Hippocampal formation (tissue), 2 donors: ENCODE measurements at places on chromosomes 16 and 17.
A peak's percentile ranks its signal among the peaks of the same experiment; 100 is the strongest.

- DNase-seq = no peak
These were observed 18.2 kb downstream of the PGS1 start for GRCh38 chr17:78396441-78397337.

- no peak for DNase-seq
These were observed 15.1 kb upstream of the BAHCC1 start for GRCh38 chr17:81380131-81380530.

- no peak for DNase-seq
These were observed 165.3 kb downstream of the MRTFB start for GRCh38 chr16:14236401-14236800.

GRCh38 chr17:68455901-68456338 lies 1.4 kb downstream of the WIPI1 start:
- DNase-seq = no peak

GRCh38 chr16:57892447-57893096 lies 78.4 kb downstream of the CNGB1 start:
- DNase-seq = no peak

DNA sequence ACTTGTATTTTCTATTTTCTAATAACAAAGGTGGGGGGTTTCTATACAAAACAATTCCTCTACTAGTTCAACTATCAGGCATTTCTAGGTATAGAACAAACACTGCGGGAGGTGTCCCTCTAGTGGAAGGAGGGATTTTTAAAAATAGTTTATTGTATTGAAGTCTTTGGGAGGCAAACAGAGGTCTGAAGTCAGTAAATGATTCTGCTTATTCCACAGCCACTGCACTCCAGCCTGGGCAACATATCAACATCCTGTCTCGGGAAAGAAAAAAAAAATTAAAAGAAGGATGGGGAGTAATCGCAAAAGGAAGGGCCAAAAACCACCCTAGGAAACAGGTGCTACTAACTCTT lies 648 bp upstream of the ERCC4 start:
- peak; percentile 47 for DNase-seq

DNA sequence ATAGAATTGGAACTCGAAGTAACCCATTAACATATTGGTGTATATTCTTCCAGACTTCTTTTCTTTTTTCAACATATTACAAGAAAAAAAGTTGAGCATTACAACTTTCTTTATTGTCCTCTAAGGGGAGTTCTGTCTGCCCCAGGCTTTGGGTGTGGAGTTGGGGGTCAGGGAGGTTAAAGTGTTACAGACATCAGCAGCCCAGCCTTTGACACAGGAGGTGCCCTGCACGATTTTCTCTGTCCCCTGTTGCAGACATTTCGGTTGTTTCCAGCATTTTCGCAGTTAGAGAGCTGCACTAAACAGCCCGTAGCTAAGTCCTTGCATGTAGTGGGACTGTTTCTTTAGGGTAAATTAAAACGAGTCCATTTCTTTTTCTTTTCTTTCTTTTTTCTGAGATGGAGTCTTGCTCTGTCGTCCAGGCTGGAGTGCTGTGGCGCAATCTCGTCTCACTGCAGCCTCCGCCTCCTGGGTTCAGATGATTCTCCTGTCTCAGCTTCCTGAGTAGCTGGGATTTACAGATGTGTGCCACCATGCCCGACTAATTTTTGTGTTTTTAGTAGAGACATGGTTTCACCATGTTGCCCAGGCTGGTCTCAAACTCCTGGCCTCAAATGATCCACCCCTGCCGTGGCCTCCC lies 13.4 kb upstream of the ADCY7 start:
- DNase-seq = no peak

GRCh38 chr17:63075969-63076368 lies 109.9 kb downstream of the TANC2 start:
- no peak for DNase-seq

DNA sequence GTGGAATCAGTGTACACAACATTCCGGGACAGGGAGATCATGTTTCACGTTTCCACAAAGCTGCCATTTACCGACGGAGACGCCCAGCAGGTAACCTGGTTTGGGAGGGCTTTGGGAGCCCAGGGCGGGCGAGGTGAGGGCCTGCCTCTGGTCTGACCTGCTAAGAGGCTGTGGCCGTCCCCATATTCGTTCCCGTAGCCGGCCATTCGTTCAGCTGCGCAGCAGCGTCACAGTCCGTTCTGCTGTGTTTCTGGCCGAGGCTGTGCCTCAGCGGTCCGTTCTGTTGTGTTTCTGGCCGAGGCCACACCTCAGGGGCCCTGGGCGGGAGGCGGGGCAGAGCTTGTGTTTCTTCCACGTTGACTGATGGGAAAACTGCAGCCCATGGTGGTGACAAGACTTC lies 68.0 kb downstream of the OR1D5 start:
- no peak for DNase-seq

- DNase-seq = no peak
These were observed 27.7 kb downstream of the METRNL start for GRCh38 chr17:83106913-83107655.

DNA sequence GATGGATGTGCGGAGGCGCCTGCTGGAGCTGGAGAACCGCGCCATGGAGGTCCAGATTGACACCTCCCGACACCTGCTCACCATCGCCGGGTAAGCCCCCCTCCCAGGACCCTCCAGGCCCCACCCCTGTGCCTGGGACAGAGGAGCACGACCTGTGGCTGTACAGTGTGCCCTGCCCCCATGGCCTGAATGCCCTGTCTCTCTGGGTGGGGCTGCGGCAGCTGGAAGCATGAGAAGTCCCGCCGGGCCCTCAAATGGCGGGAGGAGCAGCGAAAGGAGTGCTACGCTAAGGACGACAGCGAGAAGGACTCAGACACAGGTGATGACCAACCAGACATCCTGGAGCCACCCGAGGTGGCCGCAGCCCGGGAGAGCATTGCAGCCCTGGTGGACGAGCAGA lies 11.2 kb downstream of the BTBD17 start:
- no peak for DNase-seq

- no peak for DNase-seq
These were observed 6.2 kb downstream of the GINS2 start for GRCh38 chr16:85682516-85682915.

- peak; percentile 52 for DNase-seq
These were observed 428 bp upstream of the ANTKMT start for GRCh38 chr16:720447-720989.

DNA sequence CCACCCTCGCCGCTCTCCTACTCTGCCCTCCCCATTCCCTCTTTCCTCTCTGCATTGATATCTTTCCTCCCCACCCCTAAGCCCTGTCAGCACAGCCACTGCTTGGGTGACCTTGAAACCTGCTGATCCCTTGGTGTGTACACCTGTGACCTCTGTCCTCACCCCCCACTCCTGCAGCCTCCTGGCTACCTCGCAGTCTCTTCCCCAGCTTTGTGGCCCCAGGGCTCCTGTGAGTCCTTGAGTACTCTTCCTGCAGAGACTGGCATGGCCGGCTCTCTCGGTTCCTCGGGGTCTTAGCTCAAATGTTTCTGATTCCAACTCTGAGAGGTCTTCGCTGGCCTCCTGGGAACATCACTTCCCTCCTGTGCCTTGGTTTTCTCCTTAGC lies 31.7 kb downstream of the ADCY7 start:
- DNase-seq = no peak

- no peak for DNase-seq
These were observed 109.1 kb downstream of the MSI2 start for GRCh38 chr17:57365420-57365819.

- no peak for DNase-seq
These were observed 363.9 kb upstream of the TNRC6C start for GRCh38 chr17:77594416-77595209.

GRCh38 chr16:674968-675883 lies at the start of gene RHBDL1:
Gene RHBDL1 (plus strand): TSS chr16:675671. CDS start chr16:675791, 120 bp downstream.
- peak; percentile 28 for DNase-seq

DNA sequence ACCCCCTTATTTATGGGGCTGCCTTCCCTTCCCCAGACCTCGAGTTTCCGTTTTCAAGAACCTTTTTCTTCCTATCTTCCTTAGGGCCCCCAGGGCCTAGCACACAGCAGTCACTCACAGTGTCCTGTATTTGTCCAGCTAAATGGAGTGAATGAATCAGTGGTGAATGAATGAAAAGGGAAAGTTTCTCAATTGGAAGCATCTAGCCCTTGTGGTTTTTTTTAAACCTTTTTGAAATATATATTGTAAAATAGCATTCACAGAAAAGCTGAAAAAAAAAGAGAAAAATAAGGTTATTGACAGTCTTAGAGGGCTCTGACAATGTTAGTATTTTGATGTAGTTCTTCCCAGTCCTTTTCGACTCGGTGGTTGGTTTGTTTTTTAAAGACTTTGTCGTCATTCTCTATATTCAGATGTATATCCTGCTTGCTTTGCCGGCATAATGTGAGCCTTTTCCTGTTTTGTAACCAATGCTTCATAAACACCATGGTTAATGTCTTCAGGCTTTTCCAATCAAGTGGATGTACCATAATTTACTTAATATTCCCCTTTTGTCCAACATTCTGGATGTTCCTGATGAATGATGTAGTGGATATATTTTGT lies 45.3 kb downstream of the RAI1 start:
- DNase-seq = no peak

- DNase-seq = no peak
These were observed 18.9 kb downstream of the C16orf86 start for GRCh38 chr16:67685388-67686112.

DNA sequence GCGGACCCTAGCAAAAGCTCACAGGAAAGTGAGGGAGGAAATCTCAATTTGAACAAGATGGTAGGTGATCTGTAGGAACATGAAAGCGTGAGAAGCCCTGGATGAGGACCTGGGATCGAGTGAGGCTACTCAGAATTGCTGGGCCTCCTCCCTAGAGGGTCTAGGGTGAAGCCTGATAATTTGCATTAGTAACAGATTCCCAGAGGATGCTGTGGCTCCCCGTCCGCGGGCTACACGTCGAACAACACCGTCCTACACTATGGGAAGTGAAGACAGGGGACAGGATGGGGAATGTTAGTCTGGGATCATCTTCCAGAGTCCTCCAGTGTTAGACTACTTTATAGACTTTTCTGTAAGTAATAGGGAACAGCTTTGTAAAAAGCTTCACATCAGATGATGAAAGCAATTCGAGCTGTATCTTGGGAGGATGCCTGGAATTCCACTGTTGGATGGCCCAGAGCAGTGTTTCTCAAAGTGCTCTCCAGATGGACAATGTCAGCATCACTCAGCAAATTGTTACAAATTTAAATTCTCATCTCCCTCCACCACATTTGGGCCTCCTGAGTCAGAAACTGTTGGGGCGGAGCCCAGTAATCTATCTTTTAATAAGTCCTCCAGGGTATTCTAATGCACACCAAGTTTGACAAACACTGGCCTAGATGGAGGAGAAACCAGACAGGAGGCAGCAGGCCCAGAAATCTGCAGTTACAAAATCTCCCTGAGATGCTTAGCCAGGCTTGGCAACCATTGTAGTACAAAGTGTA lies 6.5 kb downstream of the FNDC8 start:
- DNase-seq = no peak

DNA sequence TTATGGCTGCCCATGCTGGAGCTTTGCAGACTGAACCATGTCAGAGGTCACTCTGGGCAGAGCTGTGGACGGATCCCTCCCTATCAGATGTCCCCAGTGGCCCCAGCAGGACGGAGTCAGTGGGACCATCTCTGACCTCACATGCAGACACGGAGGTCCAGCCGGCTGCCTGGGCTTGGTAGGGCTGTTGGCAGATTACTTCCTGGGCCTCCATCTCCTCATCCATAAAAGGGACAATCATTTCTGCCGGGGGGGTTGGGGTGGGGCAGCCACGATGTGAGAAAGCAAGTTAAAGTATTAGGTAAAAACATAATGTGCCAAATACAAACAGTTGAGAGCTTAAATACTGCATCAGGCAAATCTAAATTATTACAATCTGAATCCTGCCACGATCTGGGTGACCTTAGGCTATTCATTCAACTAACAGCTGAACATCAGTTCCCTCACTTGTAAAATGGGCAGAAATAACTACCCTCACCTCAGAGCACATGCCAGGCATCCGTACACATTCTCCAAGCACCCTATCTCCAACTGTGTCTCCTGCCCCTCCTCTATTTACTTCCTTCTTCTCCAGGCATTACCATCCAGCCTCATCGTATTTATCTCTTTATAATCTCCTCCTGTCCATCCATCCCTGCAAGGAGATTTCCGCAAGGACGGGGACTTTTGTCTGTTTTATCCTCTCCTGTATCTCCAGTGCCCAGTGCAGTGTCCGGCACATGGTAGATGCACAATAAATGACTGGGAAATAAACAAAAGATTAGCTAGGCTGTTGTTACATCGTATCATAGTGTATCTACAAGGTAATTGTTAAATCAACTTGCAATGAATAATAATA lies 192.3 kb upstream of the FOXF1 start:
- no peak for DNase-seq

GRCh38 chr16:47734081-47734857 lies 273.1 kb downstream of the PHKB start:
- no peak for DNase-seq

DNA sequence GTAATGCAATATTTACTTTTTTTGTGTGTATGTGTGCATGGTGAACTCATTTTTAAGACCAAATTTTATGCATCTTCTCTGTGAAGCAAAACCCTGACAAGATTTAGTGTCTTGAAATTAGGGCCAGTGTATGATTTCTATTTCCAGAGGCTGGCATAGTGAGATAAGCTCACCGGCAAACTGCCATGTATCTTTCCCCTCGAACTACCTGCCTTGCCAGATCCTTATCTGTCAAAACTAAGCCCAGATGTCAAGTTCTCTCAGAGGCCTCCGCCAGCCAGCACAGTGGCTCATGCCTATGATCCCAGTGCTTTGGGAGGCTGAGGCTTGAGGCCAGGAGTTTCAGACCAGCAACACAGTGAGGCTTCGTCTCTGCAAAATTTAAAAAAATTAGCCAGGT lies 10.0 kb downstream of the USP32 start:
- DNase-seq = no peak

DNA sequence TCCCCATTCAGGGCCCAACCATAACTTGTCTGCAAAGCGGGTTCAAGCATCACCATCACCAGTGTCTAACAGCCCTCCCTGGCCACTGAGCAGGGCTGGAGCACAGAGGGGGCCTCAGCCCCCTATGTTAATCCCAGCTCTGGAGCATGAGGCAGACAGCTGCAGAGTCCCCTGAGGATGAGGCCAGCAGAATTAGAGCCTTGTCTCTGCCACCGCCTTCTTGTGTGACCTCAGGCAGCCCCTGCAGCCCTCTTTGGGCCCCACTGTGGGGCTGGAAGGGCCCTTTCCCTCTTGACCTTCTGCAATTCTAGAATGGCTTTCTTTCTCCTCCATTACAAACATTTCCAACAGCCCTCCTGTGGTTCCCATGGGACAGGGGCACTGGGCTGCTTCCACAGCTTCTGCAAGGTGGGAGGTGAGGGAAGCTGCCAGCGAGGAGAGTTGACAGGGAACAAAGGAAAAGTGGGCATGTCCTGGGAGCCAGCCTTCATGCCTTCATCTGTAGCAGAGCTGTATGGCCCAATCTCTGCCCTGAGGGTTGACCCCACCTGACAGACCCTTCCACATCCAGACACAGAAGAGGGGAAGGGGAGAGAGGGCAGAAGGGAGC lies 65.7 kb downstream of the TMEM132E start:
- DNase-seq = no peak
